ENCODE measurements at places on chromosomes 6 and 20.

- DNase-seq, result no peak
Observed at GRCh38 chr6:160349814-160350350, 1.7 kb downstream of the SLC22A3 start.

- DNase-seq, result no peak
Observed at GRCh38 chr6:1179571-1180459, 132.1 kb upstream of the FOXQ1 start.

DNA sequence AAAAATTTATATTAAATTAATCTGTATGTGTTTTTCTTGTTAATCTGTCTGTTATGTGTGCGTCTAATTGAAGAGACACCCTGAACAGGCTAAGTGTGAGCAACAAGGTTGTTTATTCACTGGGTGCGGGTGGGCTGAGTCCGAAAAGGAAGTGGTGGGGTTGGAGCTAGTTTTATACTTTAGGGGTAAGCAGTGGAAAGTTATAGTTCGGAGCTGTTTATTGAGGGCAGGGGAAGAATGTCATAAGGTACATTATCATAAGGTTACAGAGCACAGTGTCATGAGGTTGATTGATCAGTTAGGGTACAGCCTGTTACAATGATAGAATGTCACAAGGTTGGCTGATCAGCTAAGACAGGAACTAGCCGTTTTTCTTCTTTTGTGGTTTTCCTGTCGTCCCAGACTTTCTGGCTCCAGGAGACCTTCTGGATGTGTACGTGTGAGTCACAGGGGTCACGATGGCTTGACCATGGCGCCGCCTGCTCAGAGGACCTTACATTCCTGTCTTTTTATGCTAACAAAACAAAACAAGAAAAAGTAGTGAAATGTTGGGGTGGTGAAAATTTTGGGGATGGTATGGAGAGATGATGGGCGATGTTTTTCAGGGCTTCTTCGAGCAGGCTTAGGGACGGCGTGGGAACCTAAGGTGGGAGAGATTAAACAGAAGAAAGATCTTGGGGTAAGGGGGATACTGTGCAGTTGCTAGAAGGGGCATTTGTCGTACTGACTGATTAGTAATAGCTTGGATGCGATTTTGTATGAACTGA is 754.0 kb upstream of the ADGRB3 start:
- DNase-seq, result no peak

- DNase-seq, result no peak
Observed at GRCh38 chr20:4894981-4895381, 106.3 kb downstream of the SLC23A2 start.

GRCh38 chr6:122154912-122155575 is 244.4 kb upstream of the HSF2 start:
- DNase-seq, result no peak

Measured in stimulated activated CD4-positive, alpha-beta T cell treated with anti-CD3 and anti-CD28 coated beads, TNF-alpha, amount 100 ng/mL, for 1 hour (primary cell).